NCI-H1436 treated with DMSO at 0.1 percent for 48 hours (cell line): ENCODE measurements at places on chromosomes 4 and X.

DNA sequence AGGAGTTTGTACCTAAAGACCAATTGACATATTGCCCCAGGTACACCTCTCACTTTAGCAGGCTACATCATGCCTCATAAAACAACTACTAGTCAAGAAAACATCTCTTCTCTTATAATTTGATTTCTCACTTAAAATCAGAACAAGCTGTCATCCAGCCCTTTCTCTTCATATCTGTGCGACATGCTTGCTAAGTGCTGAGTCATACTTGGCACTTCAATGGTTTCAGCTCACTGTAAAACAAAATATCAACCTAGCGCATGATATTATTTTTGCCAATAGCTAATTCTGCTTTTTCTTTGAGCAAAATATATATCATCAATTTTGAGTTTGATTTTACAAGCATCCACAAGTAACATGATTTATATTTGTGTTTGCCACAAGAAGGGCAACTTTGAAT lies 27.9 kb upstream of the FUNDC1 start:
- DNase-seq: no peak

GRCh38 chrX:55919367-55920221 lies 202.0 kb downstream of the RRAGB start:
- DNase-seq: no peak

- no peak for DNase-seq
Observed at GRCh38 chrX:71181558-71181909, 36.9 kb downstream of the NLGN3 start.

- no peak for DNase-seq
Observed at GRCh38 chrX:154046031-154046781, 26.5 kb upstream of the IRAK1 start.
